ENCODE measurements at places on chromosomes 2 and 18. TPM values are rescaled to one million over a fixed set of nuclear protein-coding genes. Genes with fewer than 3 reads are reported as not detected.
A peak's percentile ranks its signal among the peaks of the same experiment; 100 is the strongest.

The GPAT2 gene
- 2.0 TPM for total RNA-seq

The SERPINB11 gene
- not detected for total RNA-seq

The UXS1 gene
- total RNA-seq = 70.1 TPM

The DTNA gene
- 46.5 TPM for total RNA-seq

The TTC39C gene
- 54.2 TPM for total RNA-seq

The TRIB2 gene
- 82.7 TPM for total RNA-seq

The ANKRD30BL gene
- total RNA-seq = 12.6 TPM

The SKOR2 gene
- not detected for total RNA-seq

The KIF1A gene
- total RNA-seq = 146 TPM

The GKN2 gene
- total RNA-seq = not detected

The FIGLA gene
- total RNA-seq = not detected

The KLHL41 gene
- total RNA-seq = 4.1 TPM

- DNase-seq = no peak
These were observed 96.8 kb downstream of the TGFA start for GRCh38 chr2:70456585-70457495.

GRCh38 chr2:143110758-143111428, 18.3 kb upstream of the ARHGAP15 start:
- DNase-seq = no peak

DNA sequence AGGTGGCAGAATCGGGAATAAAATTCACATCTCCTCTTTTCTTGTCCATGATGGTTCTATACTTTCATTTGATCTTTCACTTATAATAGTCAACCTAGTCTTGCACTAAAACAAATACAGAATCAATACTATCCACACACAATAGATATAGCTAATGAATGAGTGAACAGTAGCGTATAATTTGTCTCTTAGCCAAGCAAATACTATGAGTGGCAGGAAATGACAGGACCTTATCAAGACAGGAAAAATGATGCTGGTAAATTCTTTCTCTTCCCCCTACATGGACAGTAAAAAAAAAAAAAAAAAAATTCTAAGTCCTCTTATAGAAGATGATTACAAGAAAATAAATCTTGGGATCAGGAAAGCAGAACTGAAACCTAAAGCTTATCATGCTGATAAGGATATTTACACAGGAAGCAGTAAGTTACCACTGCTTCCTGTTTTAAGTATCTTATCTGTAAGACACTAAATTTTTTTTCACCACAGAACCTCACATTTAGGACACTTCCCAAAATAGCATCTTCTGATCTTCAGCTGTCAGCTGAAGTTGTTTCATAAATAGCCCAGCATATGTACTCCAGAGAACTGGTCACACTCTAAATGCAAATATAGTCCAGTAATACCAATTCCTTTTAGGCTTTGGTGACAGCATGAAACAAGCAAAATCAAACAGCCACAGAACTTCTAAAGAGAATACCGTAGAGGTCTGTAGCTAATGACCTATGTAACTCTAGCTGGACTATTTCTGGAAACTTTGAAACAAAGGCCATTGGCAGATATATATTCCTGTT, 27.0 kb downstream of the IRS1 start:
- DNase-seq = no peak

GRCh38 chr2:212451786-212452231, 86.8 kb downstream of the ERBB4 start:
- DNase-seq = no peak

DNA sequence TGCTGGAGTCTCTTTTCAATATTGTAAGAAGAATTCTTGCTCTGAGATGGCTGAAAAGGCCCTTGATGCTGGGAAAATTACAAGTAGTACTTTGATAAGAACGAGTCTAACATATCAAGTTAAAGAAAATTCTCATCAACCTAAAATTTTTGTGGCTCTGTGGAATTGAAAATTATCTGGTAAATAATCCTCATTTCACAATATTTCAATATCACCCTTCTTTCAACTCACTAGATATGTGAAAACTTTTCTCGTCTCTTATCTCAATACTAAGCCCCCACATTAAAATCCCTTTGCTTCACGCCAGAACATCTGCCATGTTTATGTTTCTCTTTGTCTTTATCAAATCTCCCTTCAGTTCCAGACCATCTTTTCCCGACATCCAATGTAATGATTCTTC, 448.8 kb downstream of the ZNF516 start:
- no peak for DNase-seq

DNA sequence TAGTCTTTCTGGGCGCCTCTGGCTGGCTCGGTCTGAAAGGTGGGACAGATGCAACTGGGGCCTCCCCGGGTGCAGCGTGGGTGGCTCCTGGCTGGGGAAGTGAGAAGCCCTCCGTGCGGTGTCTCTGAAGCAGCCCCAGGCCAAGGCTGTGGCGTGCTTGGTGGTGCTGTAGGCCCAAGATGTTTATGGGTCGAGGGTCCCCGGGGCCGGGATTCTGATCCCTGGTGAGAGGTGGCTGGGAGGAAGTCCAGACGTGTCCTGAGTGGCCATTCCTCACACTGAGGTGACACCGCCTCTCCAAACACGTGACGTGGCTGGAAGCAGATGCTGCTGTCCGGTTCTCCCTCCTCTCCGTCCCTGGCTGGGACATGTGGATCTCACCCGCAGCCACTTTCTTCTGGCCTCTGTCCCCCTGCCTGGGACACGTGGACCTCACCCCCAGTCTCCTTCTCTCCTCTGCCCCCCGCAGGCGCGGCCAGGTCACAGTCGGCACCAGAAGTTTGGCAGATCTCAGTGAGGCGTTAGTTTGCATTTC, 12.6 kb downstream of the RTP5 start:
- peak; percentile 49 for DNase-seq

- no peak for DNase-seq
These were observed 38.1 kb upstream of the TGIF1 start for GRCh38 chr18:3411854-3412268.

DNA sequence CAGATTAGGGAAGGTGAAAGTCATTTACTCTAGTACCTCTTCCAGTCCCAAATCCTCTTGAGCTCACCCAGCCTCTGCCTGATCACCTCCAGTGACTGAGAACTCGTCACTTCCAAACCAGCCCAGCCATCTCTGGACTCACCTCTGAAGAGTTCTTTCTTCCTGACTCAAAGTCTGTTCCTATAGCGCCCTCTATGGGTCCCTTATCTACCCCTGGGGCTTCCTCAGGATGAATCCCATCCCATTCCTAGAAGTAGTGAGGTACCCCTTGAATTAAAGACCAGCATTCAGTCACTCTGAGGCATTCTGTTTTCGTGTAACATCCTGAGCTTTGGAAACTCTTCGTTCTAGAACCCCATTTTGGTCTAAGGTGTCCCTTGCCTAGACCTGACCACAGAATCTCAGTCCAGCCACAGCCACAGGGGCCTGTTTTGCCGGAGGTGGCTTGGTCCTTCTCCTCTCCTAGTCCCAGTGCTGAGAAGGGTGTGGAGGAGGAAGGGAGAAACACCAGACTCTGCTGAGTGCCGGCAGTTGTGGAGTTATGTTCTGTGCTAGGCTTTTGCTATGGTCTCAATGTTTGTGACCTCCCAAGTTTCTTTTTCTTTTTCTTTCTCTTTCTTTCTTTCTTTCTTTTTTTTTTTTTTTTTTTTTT, 32.7 kb downstream of the SIX3 start:
- DNase-seq = no peak

DNA sequence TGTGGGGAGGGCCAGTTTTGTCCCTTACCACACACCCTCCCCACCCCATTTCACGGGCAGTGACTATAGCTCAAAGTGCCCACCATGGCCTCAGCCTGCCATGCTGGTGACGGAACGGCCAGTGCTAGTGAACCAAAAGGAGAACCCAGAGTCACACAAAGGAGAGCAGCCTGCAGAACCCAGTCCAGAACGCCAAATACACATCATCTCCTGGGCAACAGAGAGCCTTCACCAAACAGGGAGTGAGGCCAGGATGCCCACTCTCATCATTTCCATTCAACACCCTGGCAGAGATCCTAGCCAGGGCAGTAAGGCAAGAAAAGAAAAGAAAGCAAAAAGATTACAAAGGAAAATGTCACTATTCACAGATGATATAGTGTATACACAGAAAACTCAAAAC, 38.3 kb downstream of the HDAC4 start:
- no peak for DNase-seq

GRCh38 chr2:168624028-168624427, 168.0 kb downstream of the CERS6 start:
- DNase-seq = no peak

DNA sequence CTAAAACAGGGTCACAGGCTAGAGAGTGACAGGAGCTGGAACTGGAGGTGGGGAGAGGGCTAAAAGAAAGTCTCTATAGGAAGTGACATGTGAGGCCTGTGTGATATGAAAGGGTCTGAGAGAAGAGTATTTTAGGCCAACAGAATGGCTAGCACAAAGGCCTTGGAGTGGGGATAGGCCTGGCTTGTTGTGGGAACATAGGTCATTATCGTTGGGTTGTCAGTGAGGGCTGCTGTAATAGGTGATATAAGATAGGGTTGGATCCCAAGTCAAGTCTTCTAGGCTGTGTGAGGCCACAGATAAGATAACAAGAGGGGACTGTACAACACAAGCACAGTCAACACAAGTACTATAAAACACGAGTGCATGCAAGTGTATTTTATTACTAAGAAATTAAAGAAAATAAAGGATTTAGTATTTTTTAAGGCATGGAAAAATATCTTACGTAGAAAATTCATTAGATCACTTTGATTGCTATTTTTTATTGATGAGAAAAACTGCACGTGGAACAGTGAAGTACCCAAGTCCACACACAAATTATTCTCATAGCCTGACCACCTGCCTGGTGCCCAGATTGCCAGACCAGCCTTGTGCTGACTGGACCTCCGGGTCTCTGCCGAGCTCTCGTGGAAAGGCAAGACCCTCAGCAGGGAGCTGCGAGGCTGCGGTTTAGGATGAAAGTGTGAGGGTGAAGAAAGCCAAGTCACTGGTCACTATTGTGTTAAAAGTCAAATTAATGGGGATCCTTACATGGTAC, 14.1 kb downstream of the LTBP1 start:
- DNase-seq = no peak

- no peak for DNase-seq
These were observed 49.7 kb downstream of the SCN7A start for GRCh38 chr2:166444306-166444705.

DNA sequence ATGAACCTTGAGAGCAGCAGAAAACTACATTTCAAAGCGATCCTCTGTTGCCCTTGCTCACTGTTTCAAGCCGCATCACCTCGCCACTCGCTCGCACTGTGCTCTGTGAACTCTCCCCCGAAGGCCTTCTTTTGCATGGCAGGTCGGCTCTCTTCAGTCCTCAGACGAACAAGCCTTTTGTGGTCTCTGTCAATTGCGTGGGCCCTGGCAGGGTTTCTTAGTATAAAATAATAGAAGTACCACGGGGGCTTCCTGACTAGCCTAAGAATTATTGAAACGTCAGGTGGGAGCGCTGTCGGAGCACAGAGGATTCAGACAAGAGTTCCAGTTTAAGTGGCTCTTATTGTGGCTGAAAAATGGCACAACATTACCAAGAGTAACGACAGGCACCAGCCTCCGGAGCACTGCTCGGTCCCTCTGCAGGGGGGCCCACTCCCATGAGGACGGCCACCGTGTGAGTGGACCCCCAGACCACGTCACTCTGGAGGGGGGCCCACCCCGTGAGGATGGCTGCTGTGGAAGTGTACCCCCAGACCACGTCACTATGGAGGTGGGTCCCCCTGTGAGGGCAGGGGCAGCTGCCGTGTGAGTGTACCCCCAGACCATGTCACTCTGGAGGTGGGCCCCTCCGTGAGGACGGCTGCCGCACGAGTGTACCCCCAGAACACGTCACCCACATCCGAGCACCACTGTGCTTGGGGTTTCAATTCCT, 237.7 kb downstream of the HDAC4 start:
- no peak for DNase-seq

- no peak for DNase-seq
These were observed 570 bp downstream of the SCRN3 start for GRCh38 chr2:174395969-174396630.

GRCh38 chr18:45723567-45724355, at the start of gene SLC14A1:
Gene SLC14A1 (plus strand): TSS chr18:45724181. CDS start chr18:45730321, 6,140 bp downstream.
- no peak for DNase-seq

GRCh38 chr18:43312891-43313290, 35.6 kb upstream of the SYT4 start:
- no peak for DNase-seq

DNA sequence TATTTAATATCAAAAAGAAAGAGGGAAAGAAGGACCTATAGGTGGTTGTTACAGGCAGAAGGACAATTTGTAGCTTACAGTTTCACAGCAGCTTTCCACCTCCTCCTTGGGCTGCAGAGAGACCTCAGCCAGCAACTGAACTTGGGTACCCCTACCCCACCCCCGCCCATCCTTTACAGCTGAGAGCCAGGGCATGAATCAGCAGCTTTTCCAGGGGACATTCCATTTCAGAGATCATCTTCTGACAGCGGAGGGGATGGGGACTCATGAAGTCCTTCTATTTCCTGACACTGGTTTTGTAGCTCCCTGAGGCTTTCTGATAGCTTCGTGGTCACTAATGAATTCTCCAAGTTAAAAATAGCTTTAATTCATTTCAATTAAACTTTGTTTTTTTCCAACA, 96.4 kb downstream of the ITGB1BP1 start:
- no peak for DNase-seq

DNA sequence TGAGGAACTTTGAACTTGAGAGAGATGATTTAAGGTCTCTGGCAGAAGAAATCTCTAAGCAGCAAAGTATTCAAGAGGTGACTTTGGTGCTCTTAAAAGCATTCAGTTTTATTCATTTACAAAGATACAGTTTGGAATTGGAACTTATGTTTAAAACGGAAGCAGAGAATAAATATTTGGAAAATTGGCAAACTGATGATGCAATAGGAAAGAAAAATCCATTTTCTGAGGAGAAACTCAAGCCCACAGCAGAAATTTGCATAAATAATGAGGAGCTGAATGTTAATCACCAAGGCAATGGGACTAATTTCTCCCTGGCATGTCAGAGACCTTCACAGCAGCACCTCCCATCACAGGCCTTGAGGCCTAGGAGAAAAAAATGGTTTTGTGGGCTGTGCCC, 1022.5 kb upstream of the CHAC2 start:
- DNase-seq = no peak

DNA sequence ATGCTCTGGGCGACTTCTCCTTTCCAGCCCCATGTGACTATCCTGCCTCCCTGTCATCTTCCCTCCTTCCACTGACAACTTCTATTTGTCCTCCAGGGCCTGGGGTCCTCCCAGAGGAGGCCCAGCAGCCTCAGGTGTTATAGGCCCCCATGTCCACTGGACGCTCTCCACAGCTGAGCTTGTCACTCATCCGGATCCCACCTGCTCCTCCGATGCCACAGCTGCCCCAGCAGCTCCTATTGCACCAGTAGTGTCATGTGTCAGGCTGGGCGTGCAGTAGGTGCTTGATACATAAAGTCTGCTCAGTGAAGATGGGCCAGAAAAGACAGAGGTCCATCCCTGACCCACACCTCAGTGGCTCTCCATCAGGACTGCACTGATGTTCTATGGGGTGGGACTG, 305.7 kb upstream of the MYT1L start:
- no peak for DNase-seq

Measured in frontal cortex (tissue), 4 donors.